ENCODE measurements at places on chromosomes 1 and 21.

- no peak for DNase-seq
Measured at GRCh38 chr1:27634985-27635367, at the start of gene FGR. Gene FGR, minus strand, starts transcription at chr1:27635185. Its CDS starts 11,269 bp downstream, at chr1:27623916.

GRCh38 chr21:35368326-35368725, 319.2 kb upstream of the RUNX1 start:
- DNase-seq: no peak

GRCh38 chr1:116334868-116335635, 38.0 kb upstream of the ATP1A1 start:
- DNase-seq: no peak

- DNase-seq: no peak
Measured at GRCh38 chr1:222522105-222522915, 25.6 kb downstream of the HHIPL2 start.

GRCh38 chr1:206851341-206852010, 13.9 kb upstream of the IL20 start:
- no peak for DNase-seq

DNA sequence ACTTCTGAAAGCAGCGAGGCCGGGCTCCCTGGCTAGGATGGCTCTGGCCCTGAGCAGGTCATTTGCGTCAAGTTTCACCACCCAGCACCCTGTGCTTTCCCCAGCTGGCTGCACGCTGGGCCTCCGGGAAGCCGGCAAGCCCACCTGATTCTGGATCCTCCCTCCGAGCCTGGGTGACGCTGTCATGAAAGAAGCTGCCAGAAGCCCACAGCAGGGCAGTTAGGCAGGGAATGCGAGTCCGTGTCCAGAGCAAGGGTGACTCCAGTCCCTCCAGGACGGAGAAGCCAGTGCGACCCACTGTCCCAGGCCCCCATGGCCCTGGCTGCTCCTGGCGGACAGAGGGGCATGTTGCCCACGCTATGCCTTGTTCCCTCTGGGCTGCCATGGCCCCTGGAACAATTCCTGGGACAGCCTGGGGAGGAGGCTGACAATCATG, 44.4 kb upstream of the PCBP3 start:
- DNase-seq: no peak

GRCh38 chr1:94094469-94095111, 26.4 kb downstream of the ABCA4 start:
- DNase-seq: peak; percentile 36

GRCh38 chr1:191528275-191528674, 630.0 kb upstream of the RGS18 start:
- DNase-seq: no peak

GRCh38 chr1:31715087-31715872, 11.5 kb upstream of the COL16A1 start:
- no peak for DNase-seq

DNA sequence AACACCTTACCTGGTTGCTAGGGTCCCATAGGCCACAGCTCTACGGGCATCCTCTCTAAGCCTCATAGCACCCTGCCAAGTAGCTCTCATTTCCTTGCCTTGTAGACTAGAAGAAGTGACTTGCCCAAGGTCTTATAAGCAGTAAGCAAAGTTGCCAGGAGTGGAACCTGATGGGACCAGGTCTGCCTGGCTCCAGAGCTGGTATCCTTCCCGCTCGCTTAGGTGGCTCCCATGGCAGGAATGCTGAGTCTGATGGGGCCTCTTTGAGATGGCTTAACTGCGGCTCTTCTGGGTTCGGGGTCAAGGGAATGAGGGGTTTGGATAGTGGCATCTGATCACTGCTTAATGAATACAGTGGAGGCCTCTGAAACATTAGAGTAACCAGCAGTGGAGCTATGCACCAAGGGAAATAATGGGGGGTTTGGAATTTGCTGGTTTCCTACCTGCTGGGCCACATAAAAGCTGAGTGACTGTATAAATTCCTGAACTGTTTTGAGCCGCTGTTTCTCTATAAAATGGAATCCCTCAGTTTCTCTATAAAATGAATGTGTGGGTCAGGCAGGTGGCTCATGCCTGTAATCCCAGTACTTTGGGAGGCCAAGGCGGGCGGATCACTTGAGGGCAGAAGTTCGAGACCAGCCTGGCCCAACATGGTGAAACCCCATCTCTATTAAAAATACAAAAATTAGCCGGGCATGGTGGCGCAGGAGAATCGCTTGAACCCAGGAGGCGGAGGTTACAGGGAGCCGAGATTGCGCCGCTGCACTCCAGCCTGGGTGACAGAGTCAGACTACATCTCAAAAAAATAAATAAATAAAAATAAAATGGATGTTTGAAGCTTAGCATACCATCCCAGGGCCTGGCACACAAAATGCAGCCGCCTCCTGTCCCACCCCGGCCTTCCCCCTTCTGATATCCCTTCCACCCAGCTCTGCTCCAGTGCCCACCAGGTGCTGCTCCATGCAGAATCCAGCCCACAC, 12.4 kb downstream of the FAM151A start:
- no peak for DNase-seq
